ENCODE measurements at places on chromosomes 7 and 10.

DNA sequence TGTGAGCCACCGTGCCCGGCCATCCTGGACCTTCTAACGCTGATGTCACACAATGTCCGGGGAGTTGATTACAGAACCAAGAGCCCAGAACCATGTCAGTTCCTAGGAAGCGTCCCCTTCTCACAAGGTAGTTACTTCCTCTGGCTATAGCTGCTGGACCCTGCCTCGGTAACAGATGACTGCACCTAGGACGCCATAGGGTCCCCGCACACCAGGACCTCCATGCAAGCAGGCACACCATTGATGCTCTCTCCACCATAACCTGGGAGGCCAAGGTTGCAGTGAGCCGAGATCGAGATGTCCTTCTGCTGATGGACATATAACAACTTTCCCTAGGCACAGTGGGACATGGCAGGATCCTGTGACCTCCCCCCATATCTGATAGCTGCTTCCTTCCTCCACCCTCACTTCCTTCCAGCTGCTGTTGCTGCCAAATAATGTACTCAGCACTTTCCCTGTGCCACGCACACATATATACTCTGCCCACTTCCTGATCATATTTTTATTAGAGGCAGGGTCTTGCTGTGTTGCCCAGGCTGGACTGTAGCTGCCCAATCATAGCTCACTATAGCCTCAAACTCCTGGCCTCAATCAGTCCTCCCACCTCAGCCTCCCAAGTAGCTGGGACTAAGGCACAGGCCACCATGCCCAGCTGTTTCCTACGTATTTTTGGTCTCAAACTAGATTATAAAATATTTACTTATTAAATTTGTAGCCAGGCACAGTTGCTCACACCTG, 3.5 kb upstream of the SNX8 start:
- no peak for DNase-seq

DNA sequence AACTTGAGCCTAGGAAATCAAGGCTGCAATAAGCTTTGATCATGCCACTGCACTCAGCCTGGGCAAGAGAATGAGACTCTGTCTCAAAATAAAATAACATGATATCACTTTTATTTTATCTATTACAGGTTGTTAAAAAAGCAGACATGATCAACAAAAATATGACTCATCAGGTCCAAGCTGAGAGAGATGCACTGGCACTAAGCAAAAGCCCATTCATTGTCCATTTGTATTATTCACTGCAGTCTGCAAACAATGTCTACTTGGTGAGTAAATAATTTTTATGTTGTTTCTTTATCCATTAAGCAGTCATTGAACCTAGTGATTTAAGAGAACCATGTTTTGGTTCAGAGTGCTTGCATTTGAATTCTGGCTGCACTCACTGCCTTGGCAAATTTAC, 3.3 kb downstream of the MASTL start:
- DNase-seq: peak; percentile 19

DNA sequence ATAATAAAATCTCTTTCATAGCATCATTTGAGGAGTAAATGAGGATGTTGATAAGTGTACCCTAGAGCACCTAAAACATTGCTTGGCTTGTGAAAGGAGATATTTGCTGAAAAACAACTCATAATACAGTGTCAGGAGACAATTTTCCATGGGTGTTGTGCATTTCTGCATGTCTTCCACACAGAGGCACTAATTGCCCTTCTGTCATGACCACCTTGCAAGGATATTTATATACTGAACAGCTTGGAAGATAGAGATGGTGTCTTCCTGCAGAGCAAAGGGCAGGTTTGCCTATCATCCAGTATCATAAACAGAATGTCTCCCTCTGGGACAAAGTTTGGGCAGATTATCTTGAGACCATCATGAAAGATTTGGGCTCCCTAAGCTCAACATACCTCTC, 495.2 kb upstream of the LRRN3 start:
- no peak for DNase-seq

DNA sequence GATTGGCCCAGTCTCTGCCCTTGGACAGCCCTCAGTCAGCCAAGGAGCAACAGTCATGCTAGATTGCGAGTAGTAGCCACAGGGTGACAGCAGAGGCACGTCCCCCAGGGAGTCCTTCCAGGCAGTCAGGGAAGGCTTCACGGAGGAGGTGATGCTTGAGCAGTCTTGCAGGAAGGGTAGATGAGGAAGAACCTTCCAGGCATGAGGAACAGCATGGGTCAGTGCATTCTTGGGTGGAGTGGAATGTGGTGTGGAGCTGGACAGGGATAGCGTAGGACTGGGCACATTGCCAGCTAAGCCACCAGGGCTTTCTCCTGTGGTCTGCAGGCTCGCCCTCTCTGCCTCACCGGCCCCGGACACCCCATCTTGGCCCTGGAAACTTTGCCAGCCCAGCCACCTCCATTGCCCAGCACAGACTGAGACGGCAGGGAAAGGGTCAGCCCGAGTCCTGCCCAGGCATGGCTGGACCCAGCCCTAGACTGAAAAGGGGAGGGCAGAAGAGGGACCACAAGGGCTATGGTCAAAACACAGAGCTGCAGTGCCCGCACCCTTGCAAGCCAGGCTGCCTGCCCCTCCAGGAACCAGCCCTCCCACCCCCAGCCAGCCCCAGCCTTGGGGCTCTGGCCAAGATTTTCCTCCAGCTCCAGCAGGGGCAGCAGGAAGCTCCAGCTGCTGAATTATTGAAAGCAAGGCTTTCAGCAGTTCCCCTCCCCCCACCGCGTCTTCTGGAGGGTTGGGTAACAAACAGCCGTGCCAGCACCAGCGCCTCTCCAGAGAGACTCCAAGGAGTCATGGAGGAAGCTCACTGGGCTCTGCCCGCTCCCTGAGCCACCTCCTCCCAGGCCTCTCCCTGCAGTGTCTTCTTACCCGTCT, 18.7 kb downstream of the SRRM3 start:
- DNase-seq: peak; percentile 99

- DNase-seq: no peak
Observed at GRCh38 chr7:429828-430180, 89.8 kb downstream of the PDGFA start.

Data from kidney tubule cell (primary cell).